ENCODE measurements at places on chromosomes 13 and 19.

DNA sequence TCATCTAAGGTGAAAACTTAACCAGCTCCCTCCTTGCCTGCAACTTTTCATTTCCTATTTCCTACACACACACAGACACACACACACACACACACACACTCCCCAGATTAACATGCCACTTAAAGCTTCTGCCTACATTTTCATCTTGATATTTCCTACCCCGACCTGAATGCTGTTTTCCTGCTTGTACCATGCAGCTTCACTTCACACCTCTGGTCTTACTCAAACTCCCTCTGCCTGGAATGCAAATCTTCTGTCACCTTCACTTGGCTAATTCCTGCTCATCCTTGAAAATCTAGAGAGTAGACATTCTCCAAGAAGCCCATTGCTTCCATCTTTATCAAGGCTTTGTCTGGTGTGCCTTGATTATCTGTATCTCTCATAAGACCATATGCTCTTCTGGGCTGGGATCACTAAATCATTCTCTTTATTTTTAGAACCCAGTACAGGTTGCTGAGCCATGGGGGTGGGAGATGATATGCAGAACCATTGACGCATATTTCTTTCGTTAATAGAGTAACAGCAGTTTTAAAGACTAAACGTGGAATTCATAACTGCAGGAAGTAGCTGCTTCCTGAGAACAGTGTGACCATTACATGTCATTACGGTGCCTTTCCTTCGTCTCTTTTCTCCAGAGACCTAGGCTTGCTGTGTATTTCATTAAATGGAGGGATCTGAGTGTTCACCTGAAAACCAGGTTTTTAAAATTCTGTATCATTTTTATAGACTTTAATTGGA is 37.7 kb downstream of the CNMD start:
- DNase-seq, result no peak

DNA sequence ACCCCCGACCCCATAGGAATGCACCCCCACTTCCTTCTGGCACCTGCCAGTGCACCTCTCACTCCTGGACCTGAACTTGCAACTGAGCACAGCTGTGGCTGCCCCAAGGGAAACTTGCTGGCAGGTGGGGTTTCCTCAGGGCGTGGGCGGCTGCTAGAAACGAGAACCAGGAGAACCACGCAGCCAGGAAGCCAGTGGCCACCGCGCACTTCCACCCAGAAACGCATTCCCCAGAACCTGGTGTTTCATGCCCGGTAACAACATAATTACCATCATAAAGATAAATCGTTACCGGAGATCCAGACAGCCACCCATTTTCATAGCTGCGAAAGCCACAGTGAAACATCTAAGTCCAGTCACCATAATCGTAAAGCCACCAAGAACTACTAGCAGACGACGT is 75.2 kb upstream of the C13orf46 start:
- DNase-seq, result no peak

DNA sequence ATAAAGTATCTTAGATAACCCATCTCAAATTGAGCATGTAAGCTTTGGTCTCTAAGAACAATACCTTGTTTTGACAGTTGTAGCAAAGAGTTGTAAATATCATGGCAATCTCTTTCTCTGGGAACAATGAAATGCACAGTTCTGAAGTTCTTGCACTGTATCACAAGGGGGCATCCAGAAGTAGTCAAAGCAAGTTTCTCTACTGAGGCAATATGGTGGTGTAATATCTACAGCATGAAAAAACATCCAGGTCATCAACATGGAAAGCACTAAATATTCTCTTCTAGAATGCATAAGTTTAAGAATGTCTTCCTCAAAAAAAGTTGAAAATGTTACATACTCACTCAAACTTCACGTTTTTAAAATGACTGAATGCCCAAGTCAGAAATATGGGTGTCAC is 19.6 kb downstream of the MTMR6 start:
- no peak for DNase-seq

- DNase-seq, result no peak
These were observed 245.5 kb downstream of the TDRD3 start for GRCh38 chr13:60642552-60642951.

- no peak for DNase-seq
These were observed 15.1 kb downstream of the LHFPL6 start for GRCh38 chr13:39587939-39588338.

DNA sequence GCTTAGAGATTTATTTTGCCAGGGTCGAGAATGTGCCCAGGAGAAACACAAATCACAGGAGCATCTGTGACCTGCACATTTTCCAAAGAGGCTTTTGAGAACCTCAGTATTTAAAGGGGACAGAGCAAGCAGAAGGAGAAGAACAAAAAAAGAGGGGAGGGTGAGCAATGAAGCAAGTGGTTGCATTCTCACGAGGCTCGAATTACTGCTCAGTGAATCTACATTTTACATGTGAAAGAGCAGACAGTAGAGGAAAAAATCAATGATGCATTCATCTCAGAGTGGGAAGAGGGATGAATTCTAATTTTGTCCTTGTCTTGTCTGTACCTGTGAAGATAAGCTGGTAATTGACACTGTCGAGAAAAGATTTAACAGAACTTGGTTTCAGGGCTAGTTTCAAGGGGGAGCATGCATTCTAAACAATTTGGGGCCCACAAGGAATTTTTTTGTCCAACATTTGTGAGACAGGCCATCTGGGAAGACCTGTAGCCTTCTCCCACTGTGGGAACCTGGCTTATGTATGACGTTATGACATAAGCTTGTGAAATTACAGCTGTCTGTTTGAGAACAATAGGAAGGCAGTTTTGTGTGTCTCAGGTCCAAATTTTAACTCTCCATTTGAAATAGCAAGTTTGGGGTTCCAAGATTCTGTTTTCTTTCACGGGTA is 855.1 kb downstream of the SLITRK5 start:
- DNase-seq, result no peak

- no peak for DNase-seq
These were observed 458.6 kb downstream of the DCT start for GRCh38 chr13:94020833-94021232.

DNA sequence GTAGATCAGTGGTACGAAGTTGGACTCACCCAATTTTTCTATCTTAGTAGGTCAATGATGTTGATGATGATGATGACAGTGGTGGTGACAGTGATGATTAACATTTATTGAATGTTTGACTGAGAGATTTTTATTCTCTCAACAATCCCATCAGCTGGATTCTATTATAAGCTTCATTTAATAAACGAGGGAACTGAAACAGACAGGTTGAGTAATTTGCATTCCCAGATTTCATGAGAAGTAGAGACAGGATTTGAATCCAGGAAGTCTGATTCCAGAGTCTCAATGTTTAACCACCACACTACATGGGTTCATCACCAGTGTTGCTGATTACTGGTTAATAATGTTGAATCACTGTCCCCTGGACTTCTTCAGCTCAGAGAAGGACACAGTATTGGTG is 168.9 kb downstream of the FLT1 start:
- no peak for DNase-seq

DNA sequence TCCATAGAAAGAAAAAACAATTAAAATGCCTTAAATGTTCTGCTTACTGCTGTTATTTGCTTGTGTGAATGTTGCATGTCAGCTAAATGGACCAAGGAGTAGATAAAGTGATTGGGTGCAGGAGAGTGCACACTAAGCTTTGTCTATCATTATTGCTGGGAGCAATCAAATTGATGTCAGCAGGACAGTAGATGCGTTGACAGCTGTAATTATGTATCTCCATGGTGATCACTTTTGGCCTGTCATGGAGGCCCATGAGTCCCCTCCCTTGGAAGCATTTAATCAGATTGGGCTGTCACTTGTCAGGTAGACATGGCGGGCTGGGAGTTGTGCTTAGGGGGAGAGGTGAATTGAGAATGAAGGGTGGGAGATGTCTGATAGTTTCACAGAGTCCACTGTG is 215.3 kb downstream of the PCCA start:
- no peak for DNase-seq

GRCh38 chr13:71218960-71219359 is 648.0 kb downstream of the DACH1 start:
- no peak for DNase-seq

DNA sequence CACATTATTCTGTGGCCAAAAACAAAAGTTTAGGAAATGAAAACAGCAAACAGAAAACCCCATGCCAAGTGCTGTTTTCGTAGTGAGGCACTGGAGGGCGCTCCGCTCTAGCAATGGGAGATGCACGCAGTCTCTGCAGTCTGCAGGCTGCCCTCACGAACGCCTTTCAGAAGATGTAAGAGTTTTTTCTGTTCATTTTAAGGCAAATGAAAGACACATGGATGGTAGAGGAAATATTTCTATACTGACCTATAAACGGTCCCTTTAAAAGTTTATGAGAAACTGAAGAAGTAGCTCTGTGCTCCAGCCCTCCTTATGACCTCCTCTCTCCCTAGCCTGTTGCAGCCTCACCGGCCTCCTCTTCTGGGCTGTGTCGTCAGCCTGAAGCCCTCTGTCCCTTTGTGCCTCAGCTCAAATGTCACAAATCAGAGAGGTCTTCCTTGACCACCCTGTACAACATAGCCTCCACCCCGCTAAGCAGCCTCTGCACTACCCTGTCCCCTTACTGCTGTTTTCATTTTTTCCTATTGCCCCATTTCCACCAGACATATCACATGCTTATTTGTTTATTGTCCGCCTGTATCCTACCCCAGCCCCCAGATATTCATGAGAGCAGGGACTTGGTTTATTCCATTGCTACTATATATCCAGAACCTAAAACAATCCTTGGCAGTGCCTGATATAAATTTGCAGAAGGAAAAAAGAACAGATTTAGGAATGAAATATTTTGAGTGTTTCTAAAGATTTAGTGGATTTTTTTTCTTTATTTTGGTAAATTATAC is 116.4 kb downstream of the TM9SF2 start:
- DNase-seq, result peak; percentile 44

- no peak for DNase-seq
These were observed 1.2 kb downstream of the NUDT15 start for GRCh38 chr13:48038761-48039160.

GRCh38 chr13:27106144-27106543 is 65.5 kb downstream of the USP12 start:
- no peak for DNase-seq

- no peak for DNase-seq
These were observed 15.4 kb downstream of the NLRP12 start for GRCh38 chr19:53808710-53809125.

DNA sequence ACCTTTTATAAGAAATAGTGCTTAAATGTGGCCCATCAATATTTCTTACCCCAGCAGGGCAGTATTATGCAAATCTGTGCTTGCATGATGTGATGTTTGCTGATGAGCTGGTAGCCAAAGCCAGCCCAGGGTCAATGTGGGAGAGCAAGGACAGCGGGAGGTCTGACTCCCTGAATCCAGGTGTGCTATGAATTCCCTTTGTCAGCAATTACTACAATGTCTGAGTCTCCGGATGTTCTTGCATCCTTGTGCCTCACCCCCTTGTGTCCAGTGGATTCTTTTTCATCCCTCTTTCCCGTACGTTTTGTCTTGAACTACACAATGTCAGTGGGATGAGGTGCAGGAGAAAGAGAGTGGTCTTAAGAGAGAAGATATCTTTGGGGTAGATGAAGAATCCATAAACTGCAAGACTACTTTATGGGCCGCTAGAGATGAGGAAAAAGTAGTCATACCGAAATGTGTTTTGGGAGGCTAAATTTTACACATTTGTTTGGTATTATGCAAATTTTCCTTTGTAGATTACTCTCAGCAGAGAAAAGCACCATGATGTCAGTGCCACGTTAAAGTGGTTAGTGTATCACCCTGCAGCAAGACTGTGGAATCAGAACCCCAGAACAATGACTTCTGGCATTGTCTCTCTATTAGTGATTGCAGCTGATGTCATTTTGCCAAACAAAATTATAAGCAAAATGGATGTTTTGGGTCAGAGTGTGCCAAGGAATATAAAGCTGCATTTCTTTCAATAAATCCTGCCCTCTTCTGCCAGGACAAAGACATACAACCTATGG is 53.5 kb upstream of the TSHZ3 start:
- DNase-seq, result no peak

DNA sequence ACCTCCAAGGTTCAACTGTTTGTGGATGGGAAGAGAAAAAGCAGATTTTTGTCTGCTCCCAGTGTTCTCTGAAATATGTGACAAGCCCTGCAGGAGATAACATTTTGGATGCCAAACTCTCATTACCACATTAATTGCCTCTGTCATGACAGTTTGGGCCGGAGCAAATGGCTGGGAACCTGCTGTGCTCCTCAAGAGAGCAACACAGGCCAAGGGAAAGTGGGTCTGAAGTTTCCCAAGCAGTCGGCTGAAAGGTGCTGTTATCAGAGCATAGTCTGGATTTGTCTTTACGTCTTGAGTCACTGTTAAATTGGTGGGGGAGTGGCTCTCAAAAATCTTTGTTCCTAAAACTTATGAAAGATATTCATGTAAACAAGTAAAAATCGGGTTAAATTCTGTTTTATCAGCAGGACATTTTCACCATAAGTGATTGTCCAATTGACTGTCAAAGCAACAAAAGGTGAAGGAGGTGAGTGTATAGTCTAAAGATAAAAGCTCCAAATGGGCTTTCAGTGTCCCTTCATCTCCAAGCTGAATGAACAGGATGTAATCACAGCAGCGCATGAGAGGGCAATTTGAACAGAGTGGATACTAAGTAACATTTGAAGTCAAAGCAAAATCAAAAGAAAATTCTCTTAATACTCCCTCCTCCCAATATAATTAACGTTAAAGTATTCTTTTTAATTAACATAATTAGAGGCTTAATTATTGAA is 844.8 kb downstream of the PCDH17 start:
- DNase-seq, result no peak

- no peak for DNase-seq
These were observed 365.5 kb downstream of the UQCRFS1 start for GRCh38 chr19:28847468-28847867.

DNA sequence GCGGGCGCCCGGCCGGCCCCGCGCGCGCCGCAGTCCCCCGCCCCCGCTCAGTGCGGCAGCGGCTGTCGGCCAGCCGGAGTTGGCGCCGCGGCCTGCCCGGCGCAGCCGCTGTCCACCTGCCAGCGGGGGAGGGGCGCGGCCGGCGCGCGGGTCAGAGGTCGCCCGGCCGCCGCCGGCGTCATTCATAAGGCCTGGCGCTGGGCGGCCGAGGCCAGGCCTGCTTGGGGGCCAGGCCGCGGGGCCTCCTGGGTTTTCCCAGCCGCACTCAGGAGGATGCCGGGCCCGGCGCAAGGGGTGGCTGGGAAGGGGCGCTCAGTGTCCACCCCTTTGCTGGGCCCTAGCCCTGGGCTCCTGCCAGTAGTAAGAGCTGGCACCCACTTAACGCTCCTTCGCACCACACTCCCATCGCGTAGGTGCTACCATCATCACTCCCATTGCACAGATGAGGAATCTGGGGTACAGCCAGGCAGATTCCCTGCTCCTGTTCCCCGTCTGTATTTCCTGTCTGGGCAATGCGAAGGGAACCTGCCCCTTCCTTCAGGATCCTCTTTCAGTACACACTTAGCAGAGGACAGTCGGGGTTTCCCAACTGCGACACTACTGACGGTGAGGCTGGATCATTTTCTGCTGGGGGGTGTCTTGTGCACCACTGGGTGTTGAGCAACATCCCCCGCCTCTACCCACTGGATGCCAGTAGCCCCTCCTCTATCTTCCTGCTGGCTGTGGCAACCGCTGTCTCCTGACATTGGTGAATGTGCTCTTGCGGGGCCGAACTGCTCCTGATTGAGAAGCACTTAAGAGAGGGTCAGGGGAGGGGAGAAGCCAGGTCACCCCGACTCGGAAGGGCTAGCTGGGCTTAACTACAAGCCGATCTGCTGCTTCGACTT is 846 bp upstream of the PRKACA start:
- no peak for DNase-seq

All from SK-N-MC (cell line).